Muscle of arm (tissue), 14 donors: ENCODE measurements at places on chromosomes 6 and 20. TPM values are rescaled to one million over a fixed set of nuclear protein-coding genes. Genes with fewer than 3 reads are reported as not detected.

- no peak for DNase-seq
These were observed 3.2 kb upstream of the SEC23B start for GRCh38 chr20:18504479-18505060.

- DNase-seq: no peak
These were observed 59.7 kb downstream of the EYA4 start for GRCh38 chr6:133300896-133301295.

DNA sequence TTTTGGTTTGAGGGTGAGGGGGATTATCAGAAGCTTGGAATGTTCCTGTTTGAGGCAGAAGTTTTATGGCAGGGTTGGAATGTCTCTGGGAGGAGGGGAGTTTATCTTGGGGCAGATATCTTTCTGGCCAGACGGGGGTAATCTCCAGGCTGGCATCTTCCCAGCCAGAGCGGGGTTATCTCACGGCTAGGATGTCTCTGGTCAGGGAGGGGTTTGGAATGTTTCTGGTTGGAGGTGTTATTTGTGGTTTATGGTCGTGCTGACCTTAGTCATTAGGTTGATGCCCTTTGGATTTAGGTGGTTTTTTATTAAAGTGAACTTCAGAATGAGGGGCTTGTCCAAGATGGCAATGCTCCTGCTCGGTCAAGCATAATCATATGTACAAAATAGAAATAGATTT lies 14.8 kb downstream of the PGK2 start:
- DNase-seq: no peak

- DNase-seq: no peak
These were observed 21.7 kb upstream of the MRPS10 start for GRCh38 chr6:42239333-42239732.

The LPIN3 gene
- polyA plus RNA-seq: 3.0 TPM

GRCh38 chr6:4280707-4281106 lies 145.3 kb upstream of the ECI2 start:
- no peak for DNase-seq

DNA sequence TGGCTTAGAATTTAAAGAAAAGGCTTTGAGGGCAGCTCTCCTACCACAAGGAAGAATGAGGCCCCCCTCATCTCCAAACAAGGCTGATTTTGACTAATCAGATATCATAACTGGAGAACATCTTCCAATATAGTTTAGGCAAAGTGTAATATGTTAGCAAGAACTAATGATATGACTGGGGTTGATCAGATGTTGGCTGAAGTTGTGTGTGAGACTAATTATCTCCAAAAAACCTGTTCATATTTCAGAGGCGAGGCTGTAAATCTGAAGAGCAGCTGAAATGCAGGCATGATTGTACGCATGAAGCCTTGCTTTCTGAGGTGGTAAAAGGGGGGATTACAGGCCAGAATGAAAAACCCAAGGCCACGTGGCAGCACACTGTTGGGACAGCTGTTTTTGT lies 16.0 kb upstream of the ZNF831 start:
- DNase-seq: no peak

GRCh38 chr20:36773107-36773596 lies 411 bp downstream of the DSN1 start:
- DNase-seq: no peak

The SLPI gene
- polyA plus RNA-seq: not detected

- no peak for DNase-seq
These were observed 59.6 kb downstream of the PPP1R14C start for GRCh38 chr6:150202404-150202803.

DNA sequence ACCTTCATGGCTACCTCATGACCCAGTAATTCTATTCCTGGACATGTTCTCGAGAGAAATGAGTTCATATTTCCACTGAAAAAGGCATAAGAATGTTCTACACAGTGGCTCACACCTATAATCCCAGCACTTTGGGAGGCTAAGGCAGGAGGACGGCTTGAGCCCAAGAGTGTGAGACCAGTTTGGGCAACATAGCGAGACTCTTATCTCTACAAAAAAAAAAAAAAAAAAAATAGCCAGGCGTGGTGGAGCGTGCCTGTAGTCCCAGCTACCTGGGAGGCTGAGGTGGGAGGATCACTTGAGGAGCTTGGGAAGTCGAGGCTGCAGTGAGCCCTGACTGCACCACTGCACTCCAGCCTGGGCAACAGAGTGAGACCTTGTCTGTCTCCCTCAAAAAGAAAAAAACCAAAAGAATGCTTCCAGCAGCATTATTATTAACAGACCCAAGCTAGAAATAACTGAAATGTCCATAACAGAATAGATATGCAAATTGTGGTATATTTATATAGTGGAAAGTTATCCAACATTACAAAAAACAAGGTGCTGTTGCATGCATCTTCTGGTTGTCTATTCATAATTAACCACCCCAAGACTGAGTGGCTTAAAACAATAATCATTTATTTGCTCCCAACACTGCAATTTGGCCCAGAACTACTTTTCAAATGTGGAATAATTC lies 9.4 kb upstream of the RAB44 start:
- DNase-seq: no peak

GRCh38 chr6:163354761-163355425 lies 59.6 kb upstream of the QKI start:
- DNase-seq: peak; percentile 68

- no peak for DNase-seq
These were observed 98.1 kb downstream of the HIVEP2 start for GRCh38 chr6:142846883-142847287.

DNA sequence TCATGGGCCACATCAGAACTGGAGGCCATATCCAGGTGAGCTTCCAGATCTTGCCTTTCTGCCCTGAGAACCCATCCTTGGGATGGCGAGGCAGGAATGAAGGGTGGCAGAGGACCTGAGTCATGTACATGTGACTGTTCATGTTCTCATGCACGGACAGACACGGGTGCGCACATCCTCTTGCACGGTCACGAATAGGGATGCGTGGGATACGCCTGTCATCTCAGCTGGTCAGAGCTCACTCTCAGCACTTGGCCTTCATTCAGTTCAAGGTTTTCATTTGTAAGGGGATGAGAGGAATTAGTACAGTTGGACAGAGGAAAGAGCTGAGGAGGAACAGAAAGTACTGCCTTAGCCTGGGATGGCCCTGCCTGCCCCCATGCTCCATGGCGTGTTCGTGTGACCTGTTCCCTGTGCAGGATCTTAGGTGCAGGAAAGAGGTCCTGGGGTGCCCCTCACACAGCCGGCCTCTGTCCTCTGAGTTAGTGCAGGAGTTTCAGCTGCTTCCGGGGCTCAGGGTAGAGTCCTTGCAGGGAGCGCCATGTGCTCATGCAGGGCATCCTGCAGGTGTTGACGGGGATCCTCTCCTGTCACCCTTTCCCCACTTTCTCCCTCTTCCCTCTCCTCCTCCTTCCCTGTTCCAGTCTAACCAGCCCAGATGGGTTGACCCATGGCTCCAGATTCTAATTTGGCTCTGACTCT lies 173.4 kb downstream of the DTNBP1 start:
- no peak for DNase-seq

- no peak for DNase-seq
These were observed 102.3 kb upstream of the CDYL start for GRCh38 chr6:4673861-4674260.

DNA sequence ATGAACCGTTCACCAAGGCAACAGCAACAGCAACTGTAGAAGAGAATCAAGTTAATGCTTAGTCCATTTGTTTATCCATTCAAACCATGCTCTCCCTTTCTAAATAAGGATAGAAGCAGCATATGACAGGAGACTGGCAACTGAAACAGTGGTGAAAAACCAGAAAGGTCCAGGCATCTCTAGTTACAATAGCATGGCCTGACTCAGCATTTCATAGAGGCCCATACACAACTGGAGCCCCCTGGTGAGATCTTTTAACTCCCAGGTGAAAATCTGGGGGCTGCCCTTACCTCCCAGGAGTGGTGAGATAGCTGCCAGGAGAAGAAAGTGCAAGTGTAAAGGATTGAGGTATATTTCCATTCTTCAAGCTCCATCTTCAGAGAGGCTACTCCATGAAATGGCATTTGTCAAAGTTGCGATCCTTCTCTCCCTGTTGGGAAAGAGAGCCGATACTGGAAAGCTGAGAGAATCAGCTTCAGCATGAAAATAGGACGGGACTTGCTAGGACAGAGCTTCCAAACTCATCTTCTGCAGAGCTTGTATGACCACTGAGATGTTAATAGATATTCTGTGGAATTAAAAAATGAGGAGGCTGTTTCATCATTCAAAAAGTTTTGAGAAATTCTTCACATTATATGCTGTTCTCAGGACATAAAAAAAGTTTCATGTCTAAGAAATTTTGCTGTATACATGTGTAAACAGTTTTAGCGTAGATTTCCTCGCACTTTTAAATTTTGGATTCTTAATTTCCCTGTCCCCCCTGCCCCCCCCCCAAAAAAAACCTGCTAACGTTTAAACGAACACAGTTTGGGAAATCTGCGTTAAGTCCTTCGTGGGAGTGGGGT lies 10.9 kb upstream of the SLC2A12 start:
- no peak for DNase-seq

GRCh38 chr6:106421496-106421895 lies 61.0 kb downstream of the CRYBG1 start:
- DNase-seq: no peak
